Naive thymus-derived CD4-positive, alpha-beta T cell (primary cell): ENCODE measurements at places on chromosomes 5 and 9. TPM values are rescaled to one million over a fixed set of nuclear protein-coding genes. Genes with fewer than 3 reads are reported as not detected.

GRCh38 chr5:59466271-59466670 is 427.3 kb downstream of the PDE4D start:
- DNase-seq: no peak

Gene NFIB
- not detected for polyA plus RNA-seq

Gene PALM2AKAP2
- not detected for polyA plus RNA-seq

- DNase-seq: no peak
Measured at GRCh38 chr9:112508377-112508776, 21.8 kb downstream of the KIAA1958 start.

DNA sequence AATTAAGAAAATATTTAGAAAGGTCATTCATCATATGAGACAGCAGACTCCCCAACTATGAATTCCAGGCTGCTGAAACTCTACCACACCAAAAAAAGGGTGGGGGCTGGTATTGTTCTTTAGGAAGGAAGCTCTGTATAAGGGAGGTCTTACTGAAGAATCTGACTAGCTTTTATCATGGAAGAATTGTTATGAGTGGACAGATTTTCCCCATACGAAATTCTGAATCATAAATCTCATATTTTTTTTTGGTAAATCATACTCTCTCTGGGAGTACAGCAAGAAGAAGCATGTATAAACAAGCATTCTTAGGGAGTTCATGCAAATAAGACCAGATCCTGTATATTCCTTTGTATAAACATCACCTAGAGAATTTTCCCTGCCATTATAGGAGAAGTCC is 220.0 kb downstream of the SLC12A2 start:
- DNase-seq: no peak

DNA sequence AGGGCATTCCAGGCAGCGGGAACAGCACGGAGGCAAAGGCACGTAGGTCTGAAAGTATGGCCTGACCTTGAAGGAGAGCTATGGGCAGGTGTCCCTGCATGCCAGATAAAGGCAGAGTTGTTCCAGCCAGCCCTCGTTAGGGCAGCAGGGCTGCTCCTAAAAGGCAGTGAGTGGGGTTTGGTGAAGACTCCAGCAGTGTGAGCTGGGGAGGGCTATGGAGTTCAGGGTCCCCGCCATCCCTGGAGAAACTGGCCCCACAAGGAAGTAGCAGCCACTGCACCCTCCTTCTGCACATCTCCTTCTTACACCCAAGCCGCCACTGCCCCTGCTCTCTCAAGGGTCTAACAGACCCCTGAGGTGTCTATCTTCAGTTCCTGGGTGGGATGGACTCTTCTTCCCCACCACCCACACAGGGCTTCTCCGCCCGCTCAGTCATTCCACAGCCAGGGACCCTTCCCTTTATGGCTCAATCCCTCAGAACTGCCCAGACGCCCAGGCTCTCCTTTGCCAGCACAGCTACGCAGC is 1.4 kb downstream of the AKNA start:
- DNase-seq: no peak

GRCh38 chr5:60521376-60522291 is 178.3 kb downstream of the DEPDC1B start:
- DNase-seq: no peak

DNA sequence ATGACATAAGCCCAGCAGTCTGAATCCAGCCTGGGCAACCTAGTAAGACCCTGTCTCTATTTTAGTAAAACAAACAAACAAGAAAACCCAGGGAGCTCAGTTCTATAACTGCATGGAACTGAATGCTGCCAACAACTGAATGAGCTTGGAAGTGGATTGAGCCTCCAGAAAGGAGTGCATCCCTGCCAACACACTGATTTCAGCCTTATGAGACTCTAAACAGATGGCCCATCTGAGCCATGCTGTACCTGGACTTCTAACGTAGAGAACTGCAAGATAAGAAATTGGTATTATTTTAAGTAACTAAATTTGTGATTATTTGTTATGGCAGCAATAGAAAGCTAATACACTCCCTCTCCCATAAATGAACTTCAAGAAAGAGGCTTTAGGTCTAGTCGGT is 150.4 kb upstream of the RAI14 start:
- DNase-seq: no peak

DNA sequence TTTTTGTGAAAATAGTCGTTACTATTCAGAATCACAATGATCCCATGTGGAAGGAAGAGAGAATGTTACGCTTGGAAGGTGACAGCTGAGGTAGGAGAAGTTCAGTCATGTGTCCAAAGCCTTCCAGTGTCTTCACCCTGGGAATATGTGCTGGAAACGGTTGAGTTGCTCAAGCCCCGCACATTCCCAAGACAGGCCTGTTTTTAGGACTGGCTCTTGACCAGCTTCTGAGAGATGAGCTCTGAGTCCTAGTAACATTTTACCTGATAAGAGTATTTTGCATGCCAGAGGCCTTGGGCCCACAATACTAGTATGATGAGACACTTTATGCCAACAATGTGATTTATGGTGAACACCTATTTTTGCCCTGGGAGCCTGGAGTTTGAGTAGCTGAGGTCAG is 101.7 kb downstream of the LMNB1 start:
- DNase-seq: no peak

DNA sequence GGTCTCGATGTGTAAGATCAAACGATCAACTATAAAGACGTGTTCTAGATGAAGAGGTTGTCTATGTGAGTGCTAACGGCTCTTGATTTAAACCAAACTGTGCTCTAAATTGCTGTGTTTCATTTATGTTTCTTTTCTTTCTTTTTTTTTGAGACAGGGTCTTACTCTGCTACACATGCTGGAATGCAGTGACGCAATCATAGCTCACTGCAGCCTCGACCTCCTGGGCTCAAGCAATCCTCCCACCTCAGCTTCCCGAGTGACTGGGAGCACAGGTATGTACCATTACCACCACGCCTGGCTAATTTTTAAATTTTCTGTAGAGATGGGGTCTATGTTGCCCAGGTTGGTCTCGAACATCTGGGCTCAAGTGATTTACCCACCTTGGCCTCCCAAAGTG is 24.0 kb upstream of the RNF130 start:
- DNase-seq: no peak

Gene MSX2
- polyA plus RNA-seq: not detected

Gene KDM3B
- polyA plus RNA-seq: 15.1 TPM

- no peak for DNase-seq
Measured at GRCh38 chr5:28066856-28067255, 1028.5 kb upstream of the CDH9 start.

DNA sequence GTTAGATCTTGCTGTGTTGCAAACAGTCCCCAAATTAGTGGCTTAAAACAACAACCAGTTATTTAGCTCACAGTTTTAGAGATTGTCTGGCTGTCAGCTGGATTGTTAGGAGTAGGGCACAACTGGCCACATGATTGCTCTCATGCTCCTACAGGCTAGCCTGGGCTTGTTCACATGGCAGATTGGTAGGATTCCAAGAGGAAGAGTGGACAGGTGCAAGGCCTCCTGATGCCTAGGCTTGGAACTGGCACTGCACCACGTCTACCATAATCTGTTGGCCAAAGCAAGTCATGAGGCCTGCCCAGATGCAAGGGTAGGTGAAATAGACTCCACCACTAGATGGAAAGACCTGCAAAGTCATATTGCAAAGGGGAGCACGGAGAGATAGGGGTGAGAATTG is 76.4 kb downstream of the ACER2 start:
- DNase-seq: no peak

GRCh38 chr5:100950985-100951384 is 47.9 kb upstream of the ST8SIA4 start:
- no peak for DNase-seq

- no peak for DNase-seq
Measured at GRCh38 chr5:61697809-61698558, 365.9 kb downstream of the ZSWIM6 start.

Gene PTPA
- 13.8 TPM for polyA plus RNA-seq

Gene EIF4E1B
- polyA plus RNA-seq: not detected
